ENCODE measurements at places on chromosomes 3 and 15.

DNA sequence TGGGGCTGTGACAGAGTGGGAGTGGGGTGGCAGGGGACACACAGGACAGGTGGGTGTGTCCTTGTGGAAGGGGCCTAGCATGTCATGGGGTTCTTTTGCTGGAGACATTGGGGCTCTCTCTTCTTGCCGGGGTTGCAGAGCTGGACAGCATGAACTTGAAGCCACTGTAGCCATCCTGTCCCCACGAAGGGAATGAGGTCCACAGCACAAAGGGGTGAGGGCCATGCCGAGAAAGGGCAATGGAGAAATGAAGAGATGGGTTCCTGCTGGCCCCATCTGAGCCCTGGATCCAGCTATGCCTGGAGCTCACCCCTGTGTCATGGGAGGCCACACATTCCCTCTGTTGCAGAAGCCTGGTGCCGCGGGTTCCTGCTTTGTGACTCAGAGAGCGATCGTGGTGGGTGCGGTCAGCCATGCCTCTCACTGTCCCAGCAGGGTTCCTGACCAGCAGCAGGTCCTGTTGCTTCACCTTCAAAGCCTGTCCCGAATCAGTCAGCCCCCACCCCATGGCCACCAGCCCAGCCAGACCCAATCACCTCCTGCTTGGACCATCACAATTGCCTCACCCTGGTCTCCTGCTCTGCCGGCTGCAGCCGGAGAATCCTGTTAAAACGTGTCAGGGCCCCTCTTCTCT is 50.0 kb downstream of the DNAJB8 start:
- DNase-seq: peak; percentile 93

GRCh38 chr15:81072551-81072950 is 61.5 kb upstream of the CFAP161 start:
- DNase-seq: no peak

DNA sequence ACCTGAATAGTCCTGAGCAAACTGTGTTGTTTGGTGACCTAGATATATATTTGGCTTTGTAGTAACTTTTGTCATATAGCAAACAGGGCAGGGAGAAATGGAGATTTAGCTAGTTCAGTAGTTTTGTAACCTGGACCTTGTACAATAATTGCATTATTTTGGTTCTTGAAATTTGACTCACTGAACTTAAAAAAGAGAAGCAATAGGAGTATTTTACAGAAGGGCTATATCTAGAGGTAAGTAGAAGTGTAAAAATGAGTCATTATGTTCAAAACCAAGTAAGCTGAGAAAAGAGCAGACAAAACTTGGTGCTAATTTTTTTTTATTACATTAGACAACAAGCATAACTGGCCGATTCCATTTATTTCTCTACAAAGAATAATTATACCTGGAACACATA is 505.4 kb downstream of the ZIC1 start:
- no peak for DNase-seq

DNA sequence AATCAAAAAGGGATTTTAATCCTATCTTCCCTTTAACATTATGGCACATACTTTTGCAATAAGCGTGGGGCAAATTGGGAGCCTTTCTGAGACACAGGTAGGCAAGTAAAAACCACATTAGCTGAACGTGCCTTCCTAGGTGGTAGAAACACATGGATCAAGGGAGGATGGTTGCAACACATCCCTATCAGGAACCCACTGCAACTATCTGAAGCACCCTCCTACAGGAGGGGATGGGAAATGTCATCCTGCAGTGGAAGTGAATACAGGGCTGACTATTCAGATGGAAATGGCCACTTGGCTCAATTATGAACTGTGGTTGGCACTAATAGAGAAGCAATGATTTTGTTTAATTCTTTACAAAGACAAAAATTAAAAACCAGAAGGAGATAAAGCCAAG is 826.3 kb downstream of the FHIT start:
- no peak for DNase-seq

DNA sequence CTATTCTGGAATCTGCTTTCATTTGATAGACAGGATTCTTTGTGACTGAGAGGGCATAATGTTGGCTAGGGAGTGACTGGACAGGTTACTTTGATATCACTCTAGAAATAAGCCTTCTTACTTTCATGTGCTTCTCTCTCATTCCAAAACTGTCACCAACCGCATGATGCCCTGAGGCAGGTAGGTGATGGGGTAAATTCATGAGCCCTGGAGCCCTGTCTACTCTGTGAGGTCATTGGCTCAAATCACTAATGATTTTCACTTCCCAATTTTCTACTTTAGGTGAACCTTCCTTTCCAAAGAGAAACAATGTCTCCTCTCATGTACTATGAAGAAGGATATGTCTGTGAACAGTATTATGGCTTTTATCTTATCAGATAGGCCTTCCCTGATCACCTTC is 596.7 kb downstream of the TUSC7 start:
- no peak for DNase-seq

DNA sequence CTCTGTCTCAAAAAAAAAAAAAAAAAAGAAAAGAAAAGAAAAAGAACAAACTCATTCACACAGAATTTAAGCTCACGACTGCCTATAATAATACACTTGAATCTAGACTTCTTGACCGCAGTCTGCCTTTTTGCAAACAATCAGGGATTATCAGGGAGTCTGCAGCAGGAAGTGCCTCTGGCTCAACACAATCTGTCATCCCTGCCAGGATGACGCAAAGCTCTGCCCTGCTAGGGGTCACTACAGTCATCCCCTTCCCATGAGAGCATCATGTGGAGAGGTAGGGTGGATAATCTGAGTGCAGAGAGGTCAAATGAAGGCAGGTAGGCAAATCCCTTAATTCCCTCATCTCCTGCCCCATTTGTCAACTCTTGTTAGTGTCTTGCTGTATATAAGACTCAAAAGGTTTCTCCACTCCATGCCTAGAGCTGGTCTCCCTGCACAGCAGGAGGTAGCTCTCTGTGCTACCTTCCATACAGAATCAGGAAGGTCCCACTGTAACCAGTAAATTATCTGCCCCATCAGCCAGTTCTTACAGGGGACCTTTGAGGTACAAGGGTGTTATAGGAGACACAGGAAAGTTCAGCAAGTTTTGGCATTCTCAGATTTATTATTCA is 4.2 kb downstream of the UBAP1L start:
- DNase-seq: peak; percentile 55

- DNase-seq: no peak
These were observed 16.0 kb downstream of the CMSS1 start for GRCh38 chr3:99833617-99834205.

Measured in EL (cell line).